CD4-positive, alpha-beta T cell (primary cell): ENCODE measurements at places on chromosomes 1 and 21.

GRCh38 chr1:56527548-56528302, 51.6 kb downstream of the PLPP3 start:
- DNase-seq = no peak

DNA sequence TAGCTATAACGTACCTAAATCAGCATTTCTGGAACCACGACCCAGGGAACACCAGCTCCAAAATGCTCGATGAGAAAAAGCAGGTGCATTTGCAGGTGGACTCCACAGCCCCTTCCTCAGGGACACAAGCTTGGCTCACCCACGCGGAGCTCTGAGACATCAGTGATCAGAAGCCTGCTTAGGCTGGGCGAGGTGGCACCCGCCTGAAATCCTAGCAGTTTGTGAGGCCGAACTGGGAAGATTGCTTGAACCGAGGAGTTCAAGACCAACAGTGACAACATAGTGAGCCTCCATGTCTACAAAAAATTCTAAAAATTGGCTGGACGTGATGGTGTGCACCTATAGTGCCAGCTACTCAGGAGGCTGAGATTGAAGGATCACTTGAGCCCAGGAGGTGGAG, 2.5 kb upstream of the TSPEAR start:
- no peak for DNase-seq

- DNase-seq = no peak
Measured at GRCh38 chr1:238951809-238952208, 434.6 kb upstream of the CHRM3 start.

- peak; percentile 66 for DNase-seq
Measured at GRCh38 chr1:169586395-169587255, at the start of gene F5. Gene F5 (minus strand): TSS chr1:169586481. CDS start chr1:169586386, 95 bp downstream.

- DNase-seq = no peak
Measured at GRCh38 chr1:179310721-179311120, 17.1 kb downstream of the SOAT1 start.

DNA sequence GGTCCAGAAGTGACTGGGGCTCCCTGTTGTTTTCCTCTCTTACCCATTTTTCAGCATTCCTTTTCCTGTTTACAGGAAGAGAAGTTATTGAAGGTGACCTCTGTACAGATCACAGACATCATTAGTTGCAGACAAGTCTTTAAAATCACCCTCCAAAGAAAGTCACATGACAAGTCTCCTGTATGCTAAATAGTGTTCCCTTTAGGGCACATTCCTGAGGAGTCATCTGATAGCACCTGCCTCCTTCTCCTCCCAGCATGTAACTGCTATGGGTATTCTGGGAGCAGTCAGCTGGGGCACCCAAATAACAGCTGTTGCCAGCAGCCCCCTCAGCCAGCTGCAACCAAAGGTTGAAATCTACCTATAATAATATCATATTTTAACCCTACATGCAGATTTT, 200.6 kb downstream of the PTGER3 start:
- DNase-seq = no peak

DNA sequence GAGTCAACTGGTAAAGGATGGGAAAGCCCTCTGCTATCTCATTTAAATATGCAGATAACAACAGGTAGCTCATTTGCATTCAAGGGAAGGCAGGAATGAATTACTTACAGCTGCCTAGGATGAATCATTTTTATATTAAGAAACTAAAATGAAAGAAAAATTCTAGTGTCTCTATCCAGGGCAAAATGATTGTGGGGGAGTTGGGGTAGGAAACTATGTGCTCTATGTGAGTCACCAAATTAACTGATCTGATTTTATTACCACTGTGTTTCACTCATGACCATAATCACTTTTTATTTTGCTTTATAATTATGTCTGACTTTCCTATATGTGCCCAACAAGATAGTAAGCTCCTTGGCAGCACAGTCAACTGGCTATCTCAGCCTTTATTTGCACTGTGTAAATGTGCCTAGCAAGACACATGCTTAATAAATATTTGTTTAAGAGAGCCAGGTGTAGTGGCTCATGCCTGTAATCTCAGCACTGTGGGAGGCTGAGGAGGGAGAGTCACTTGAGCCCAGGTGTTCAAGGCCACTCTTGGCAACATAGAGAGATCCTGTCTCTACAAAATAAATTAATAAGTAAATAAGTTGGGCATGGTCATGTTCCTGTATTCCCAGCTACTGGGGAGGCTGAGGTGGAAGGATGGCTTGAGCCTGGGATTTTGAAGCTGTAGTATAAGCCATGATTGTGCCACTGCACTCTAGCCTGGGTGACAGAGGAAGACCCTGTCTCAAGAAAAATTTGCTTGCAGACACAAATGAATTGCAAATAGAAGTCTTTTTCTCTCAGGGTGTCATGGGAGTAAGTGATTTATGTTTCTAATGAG, 84.1 kb downstream of the SPAG17 start:
- DNase-seq = no peak

- DNase-seq = peak; percentile 14
Measured at GRCh38 chr1:32972814-32973428, 8.3 kb upstream of the RNF19B start.

DNA sequence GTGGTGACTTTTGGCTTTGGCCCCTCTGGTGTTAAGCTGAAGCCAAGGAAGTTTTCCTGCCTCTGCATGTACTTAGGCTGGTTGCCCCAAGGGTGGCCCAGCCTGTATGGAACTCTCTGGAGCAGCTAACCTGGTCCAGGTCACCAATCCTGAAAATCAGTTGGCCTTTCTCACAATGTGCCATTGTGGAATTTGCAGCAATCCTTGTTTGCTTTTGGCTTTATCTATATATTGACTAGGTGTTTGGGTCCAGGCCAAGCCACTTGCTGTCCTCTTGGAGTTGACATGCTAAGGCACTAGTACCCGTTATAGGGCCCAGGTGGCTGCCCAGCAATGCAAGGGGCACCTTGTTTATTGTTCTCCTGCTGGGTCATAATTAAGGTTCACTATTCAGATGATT, 124.6 kb downstream of the CAMTA1 start:
- no peak for DNase-seq

DNA sequence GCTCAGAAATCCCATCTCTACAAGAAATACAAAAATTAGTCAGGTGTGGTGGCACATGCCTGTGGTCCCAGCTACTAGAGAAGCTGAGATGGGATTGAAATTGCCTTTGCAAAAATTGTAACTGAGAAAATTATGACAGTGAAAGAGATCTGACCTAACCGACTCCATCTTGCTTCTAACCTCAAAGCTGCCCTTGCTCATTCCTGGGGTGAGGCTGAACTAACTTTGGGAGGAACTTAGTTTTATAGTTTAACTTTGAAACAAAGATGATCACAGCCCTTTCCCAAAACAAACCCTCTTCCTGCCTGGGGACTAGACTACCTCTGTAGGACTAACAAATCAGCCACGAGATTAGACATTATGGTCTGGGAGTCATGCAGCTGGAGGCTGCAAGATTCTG, 33.8 kb upstream of the ERO1B start:
- DNase-seq = no peak

DNA sequence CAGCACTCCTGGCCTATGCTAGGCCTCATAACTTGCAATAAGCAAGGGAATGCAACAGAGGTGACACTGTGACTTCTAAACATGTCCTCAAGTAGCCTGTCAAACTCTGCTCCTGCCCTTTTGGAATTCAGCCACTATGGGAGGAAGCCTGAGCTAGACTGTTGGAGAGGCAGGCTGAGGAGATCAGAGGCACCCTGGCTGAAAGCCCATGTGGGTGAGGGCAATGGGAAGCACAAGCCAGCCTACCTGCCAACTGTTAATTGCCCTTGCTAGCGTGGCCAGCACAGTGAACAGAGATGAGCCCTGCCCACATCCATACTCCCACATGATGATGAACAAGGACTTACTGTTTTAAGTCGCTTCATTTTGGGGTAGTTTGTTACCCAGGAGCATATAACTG, 17.7 kb downstream of the GNB1 start:
- no peak for DNase-seq

- no peak for DNase-seq
Measured at GRCh38 chr1:153626904-153627714, at the start of gene S100A13. Gene S100A13 (minus strand): TSS chr1:153627505. CDS start chr1:153626472, 1,033 bp downstream.

- no peak for DNase-seq
Measured at GRCh38 chr1:38541223-38541622, 318.3 kb downstream of the RRAGC start.
